Activated CD8-positive, alpha-beta T cell treated with anti-CD3 and anti-CD28 coated beads, Interleukin-2, amount 10 ng/mL, durations not matched to agents 7 days and 5 days (primary cell): ENCODE measurements at places on chromosomes 3 and 15. TPM values are rescaled to one million over a fixed set of nuclear protein-coding genes. Genes with fewer than 3 reads are reported as not detected.

DNA sequence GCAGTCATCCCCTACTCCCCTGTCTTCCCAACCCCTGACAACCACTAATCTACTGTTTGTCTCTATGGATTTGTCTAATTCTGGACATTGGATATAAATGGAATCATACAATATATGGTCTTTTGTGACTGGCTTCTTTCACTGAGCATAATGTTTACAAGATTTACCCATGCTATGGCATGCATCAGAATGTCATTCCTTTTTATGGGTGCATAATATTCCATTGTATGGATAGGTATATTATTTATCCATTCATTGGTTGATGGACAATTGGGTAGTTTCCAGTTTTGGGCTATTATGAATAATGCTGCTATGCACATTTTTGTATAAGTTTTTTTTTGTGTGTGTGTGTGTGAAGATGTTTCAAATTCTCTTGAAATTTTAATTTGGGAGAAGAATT, 16.6 kb upstream of the TTBK2 start:
- no peak for DNase-seq

DNA sequence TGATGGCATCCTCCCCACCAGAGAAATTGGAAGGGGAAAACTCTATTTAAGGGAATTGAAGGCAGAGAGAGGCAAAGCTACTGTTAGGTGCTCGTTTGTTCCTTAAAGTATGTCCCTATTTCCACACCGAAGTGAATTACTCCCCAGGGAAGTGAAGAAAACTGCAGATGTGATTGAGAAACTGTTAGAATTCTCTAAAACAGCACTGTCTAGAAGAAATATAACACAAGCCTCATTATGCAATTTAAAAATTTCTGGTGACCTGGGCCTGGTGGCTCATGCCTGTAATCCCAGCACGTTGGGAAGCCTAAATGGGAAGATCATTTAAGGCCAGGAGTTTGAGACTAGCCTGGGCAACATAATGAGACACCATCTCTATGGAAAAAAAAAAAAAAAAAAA, 305.0 kb downstream of the SHQ1 start:
- no peak for DNase-seq

DNA sequence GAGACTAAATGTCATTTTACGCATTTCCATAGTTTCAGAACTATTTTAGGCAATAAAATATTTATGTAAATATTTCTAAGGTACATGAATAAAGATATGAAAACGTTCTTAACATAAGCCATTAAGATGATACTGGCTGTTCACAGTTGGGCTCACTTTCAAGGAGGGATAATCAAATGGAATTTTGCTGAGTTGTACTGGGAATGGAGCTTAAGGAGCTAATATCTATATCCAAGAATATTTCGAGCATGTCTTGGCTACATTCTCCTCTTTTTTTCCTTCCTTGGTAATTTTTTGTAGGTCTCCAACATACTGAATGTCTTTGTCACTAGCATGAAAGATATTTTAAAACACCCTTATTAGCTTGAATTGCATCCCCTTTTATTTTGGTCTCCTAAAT, 383.4 kb downstream of the RAP2B start:
- no peak for DNase-seq

Gene ZNF660
- total RNA-seq, result 0.55 TPM

DNA sequence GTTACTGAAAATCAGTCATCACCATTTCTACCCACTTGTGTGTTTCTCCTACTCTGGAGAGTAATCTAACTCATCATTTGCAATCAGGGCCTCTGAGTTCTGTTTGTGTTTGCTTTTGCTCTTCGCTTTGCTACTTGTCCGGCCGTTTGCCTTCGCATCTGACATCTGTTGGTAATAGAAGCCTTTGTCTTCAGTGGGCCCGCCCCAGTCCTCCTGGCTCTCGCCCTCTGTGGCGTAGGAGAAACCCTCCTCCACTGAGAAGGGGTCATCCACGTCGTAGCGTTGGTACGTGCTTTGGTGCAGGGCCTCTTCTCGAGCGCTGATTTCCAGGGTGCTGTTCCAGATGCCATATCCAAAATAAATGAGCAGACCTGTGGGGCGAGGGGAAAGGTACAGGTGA, 48.3 kb downstream of the CLDN11 start:
- DNase-seq, result no peak

DNA sequence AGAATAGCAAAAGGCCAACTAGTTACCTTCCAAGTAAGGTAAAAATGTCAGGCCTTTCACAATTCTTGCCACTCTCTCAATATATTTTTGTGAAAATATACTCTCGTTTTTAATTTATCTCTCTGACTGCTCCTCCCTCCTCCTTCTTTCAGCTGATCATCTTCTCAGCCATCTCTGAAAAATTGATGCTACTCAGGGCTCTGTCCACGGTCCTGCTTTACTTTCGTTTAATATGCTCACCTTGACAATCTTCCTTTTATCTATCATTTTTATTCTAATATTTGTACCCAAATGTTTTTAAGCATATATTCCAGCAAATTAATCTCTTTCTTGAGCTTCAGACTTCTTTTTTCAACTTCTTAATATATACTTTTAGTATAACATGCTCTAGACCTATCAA, 1362.1 kb downstream of the ROBO1 start:
- no peak for DNase-seq

- no peak for DNase-seq
Measured at GRCh38 chr3:141384575-141384974, 16.3 kb downstream of the ZBTB38 start.
